Ascending aorta (tissue), 2 donors: ENCODE measurements at places on chromosomes 12 and 14. TPM values are rescaled to one million over a fixed set of nuclear protein-coding genes. Genes with fewer than 3 reads are reported as not detected.

- DNase-seq, result peak; percentile 33
- peak overlapping the region; percentile 56 for H3K27ac ChIP-seq
- no peaks in the 10 kb centered on the region for H3K36me3 ChIP-seq
- H3K27me3 ChIP-seq, result no peaks in the 10 kb centered on the region
- peaks cover 5% of the 10 kb centered on the region for H3K4me1 ChIP-seq
Measured at GRCh38 chr12:65881965-65882413, 57.7 kb downstream of the HMGA2 start.

The GLT8D2 gene
- 72.3 TPM for total RNA-seq

GRCh38 chr12:131910302-131911027, 16.0 kb downstream of the ULK1 start:
- DNase-seq, result no peak
- no peak overlapping the region for H3K4me3 ChIP-seq
- H3K27me3 ChIP-seq, result no peaks in the 10 kb centered on the region
- H3K4me1 ChIP-seq, result peaks cover 4% of the 10 kb centered on the region
- peaks cover 88% of the 10 kb centered on the region for H3K36me3 ChIP-seq
- H3K27ac ChIP-seq, result no peak overlapping the region

The RFLNA gene
- total RNA-seq, result not detected

The ZDHHC17 gene
- total RNA-seq, result 24.3 TPM

The PTCSC3 gene
- total RNA-seq, result not detected

DNA sequence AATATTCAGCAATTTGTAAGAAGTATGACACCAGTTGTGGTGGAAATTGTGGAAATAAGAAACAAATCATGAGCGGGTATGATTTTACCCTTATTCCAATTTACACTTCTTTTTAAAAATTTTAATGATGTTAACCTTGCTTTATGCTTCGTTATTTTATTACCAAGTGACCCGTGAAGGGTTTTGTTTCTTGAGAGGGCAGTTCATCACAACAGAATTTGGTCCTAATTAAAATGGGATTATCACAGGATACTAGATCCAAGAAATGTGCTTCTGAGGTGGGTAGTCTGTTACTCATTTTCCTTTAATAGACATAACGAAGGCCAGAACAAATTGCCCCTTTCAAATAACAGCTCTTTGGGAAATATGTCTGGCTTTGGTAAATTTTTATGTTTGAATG, 25.5 kb upstream of the RASSF8 start:
- H3K27me3 ChIP-seq, result no peaks in the 10 kb centered on the region
- no peaks in the 10 kb centered on the region for H3K36me3 ChIP-seq
- no peaks in the 10 kb centered on the region for H3K4me1 ChIP-seq
- H3K4me3 ChIP-seq, result no peak overlapping the region
- no peak for DNase-seq

The RPL41 gene
- total RNA-seq, result 1,819 TPM

DNA sequence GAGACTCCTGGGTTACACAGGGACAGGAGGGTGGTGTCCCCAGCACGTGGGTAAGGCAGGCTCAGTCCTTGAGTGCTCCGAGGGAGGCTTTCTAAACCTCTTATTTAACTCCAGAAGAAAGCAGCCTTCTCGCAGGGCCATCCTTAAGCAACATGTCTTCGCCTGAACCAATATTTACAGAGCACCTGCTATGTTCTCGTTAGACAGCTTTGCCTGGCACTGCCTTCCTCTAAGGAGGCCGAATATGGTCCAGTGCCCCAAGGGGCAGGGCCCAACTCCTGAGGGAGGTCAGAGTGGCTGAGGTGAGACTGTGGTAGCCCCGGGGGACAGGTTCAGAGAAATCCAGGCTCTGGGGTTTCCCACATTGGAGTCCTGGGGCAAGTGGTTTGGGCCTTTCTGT, 2.1 kb upstream of the SCARB1 start:
- DNase-seq, result no peak
- H3K4me1 ChIP-seq, result no peaks in the 10 kb centered on the region
- H3K4me3 ChIP-seq, result no peak overlapping the region

The GPRC5D gene
- total RNA-seq, result not detected

The CFAP251 gene
- 0.75 TPM for total RNA-seq

The LLPH gene
- 0.21 TPM for total RNA-seq

The IL26 gene
- not detected for total RNA-seq

The TBX3 gene
- 20.0 TPM for total RNA-seq

DNA sequence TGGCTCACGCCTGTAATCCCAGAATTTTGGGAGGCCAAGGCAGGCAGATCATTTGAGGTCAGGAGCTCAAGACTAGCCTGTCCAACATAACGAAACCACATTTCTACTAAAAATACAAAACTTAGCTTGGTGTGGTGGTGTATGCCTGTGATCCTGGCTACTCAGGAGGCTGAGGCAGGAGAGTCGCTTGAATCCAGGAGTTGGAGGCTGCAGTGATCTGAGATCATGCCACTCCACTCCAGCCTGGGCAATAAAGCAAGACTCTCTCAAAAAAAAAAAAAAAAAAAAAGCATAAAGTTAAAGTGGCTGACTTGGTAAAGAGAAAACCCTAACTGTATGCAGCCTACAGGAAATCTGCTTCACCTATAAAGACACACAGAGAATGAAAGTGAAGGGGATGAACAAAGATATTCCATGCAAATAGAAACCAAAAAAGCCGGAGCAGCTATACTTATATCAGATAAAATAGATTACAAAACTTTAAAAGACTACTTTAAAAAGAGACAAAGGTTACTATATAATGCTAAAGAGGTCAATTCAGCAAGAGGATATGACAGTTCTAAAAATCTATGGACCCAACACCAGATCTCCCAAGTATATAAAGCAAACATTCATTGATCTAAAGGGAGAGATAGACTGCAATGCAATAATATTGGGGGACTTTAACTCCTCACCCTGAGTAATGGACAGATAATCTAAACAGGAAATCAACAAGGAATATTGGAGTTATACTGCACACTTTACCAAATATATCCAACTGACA, 4.1 kb downstream of the CLEC2B start:
- no peaks in the 10 kb centered on the region for H3K4me1 ChIP-seq
- DNase-seq, result no peak
- H3K27ac ChIP-seq, result no peak overlapping the region
- H3K4me3 ChIP-seq, result no peak overlapping the region

DNA sequence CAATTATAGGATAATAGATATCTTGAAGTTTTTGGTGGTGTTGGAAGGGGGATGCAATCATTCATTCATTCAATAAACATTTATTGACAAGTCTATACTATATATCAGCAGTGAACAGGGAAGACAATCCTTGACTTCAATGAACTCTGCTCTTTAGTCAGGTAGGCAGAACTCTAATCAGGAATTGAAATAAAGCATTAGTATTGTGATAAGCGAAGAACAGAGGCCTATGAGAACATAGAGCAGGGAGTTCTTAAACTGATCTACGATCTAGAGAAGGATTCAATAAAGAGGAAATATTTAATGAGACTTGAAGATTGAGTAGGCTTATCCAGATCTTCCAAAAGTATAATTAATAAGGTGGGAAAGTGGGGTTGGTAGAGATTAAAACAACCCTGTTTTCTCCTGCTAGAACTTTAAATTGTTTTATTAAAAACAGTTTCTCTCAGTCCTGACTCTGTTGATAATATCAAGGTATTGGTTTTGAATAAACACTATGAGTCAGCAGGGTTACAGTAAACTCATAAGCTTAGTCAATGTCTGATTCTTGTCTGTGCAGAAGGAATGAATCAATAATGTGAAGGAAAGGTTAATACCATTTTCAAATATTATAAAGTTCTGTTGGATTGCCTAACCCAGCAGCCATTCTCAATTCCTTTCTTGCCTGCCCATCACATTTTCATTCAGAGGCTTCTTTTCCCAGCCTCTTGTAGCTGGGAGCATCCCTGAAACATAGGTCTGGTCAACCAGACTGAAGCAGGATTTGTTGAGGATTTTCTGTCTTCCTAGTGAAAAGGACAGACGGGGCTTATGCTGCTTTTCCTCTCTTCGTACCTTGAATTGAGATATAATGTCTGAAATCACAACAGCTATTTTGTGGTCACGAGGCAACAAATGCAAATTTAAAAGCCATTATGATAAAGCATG, 38.9 kb upstream of the KTN1 start:
- no peak for DNase-seq
- no peak overlapping the region for H3K4me3 ChIP-seq
- H3K4me1 ChIP-seq, result no peaks in the 10 kb centered on the region
- H3K36me3 ChIP-seq, result no peaks in the 10 kb centered on the region

DNA sequence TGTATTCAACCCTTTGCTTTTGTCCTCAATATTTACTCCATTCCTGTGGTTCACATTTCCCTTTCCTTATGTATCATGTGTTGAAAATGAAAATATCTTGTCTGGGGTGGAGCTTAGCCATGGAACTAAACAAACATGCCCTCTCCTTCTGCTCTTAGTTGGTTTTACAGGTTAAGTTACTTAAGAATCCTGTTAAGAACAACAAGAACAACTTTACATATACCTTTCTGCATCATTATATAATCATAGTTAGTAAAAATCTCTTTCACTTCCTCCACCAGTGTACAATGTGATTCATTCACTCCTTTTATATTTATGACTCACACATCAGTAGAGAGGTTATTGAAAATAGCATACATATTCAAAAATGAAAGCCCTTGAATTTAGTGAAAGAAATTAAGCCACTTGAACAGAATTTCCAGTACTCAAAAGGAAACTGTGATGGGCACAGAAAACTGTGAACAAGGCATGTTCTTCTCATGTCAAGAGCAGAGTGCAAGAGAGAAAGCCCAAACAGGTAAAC, 307.7 kb downstream of the CCDC91 start:
- no peak overlapping the region for H3K4me3 ChIP-seq
- H3K27me3 ChIP-seq, result no peaks in the 10 kb centered on the region
- DNase-seq, result no peak
- H3K36me3 ChIP-seq, result no peaks in the 10 kb centered on the region
- H3K4me1 ChIP-seq, result no peaks in the 10 kb centered on the region
- H3K27ac ChIP-seq, result no peak overlapping the region

The TRIM9 gene
- total RNA-seq, result 4.2 TPM

The ZDHHC22 gene
- total RNA-seq, result not detected

The SLC4A8 gene
- total RNA-seq, result not detected

GRCh38 chr14:104383996-104384775, 195.4 kb upstream of the C14orf180 start:
- H3K4me1 ChIP-seq, result no peaks in the 10 kb centered on the region
- H3K27ac ChIP-seq, result no peak overlapping the region

DNA sequence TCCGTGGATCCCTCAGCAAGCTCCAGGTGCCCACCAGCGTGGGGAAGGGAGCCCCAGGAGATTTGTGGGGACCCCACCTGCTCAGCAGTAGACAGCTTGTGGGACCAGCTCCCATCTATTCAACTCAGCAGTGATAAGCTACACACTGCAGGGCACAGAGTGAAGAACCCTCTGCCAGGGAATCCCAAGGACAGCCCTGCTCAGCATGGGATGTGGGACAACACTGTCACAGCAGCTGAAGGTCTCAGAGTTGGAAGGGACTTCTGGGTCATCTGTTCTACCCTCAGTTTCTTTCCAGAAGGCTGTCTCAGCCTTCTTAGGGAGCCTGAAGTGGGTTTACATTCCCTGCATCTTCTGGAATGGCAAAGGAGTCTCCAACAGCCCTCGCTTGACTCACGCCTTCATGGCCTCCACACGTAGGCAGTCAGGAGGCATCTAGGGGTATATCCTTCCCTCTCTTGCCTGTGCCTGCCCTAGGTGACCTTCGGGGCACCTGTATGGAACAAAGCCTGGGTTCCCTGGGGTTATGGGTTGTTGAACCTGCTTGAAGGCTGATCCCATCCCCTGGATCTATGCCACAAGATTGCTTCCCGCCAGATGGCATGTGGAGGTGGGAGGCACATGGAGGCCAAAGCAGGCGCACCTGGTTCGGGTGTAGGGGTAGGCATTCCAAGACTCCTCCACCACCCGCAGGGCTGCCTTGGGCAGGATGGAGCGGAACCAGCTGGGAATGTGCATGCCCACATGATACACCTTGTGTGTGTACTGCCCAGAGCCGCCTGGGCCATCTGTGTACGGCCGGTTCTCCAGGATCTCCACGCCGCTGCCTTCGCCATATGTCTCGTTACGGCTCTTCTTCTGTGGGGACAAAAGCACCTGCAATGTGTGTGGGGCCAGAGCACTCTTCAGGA, 33.0 kb downstream of the ARL6IP4 start:
- H3K4me3 ChIP-seq, result no peak overlapping the region
- H3K27me3 ChIP-seq, result no peaks in the 10 kb centered on the region
- no peaks in the 10 kb centered on the region for H3K4me1 ChIP-seq

DNA sequence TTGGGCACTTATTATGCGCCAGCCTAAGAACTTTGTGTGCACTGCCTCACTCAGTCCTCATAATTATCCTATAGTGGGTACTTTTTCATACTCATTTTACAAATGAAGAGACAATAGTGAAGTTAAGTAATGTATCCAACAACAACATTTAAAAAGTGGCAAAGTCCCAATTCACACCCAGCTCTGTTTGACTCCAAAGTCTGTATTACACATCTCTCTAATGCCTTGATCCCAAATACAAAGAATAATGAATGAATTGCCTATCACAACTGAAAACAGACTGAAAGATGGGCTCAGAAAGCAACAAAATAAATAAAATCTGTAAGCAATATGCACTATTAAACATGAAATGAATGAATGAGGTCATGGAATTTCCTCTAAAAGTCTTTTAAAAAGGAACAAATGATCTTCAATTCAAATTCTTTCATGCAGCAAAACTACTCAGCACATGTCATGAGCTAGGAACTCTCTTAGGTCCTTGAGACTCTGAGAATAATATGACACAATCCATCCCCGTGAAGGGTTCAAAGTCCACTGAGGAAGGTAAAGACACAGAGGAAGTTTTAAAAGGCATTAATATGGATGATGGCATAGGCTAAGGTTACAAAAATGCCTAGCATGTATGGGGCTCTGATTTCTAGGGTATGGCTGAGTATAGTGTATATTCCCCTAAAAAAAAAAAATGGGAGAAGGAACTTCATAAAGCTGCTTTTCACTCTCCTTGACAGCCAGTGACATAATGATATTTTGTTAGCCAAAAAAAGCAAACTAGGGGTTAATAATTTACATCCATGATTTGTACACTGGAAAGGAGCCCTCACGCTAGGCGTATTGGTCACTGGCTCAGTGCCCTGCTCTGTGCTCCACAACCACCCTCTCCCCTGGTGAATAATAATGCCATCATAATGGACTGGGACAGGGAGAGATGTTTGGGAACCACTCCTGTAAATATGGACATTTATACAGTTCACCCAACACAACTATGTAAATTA, 103.4 kb downstream of the SLC2A13 start:
- no peak overlapping the region for H3K4me3 ChIP-seq
- DNase-seq, result no peak
- no peaks in the 10 kb centered on the region for H3K27me3 ChIP-seq
- no peaks in the 10 kb centered on the region for H3K36me3 ChIP-seq
- H3K27ac ChIP-seq, result no peak overlapping the region

The KIF5A gene
- total RNA-seq, result not detected

GRCh38 chr14:100709289-100710284, 17.1 kb upstream of the DLK1 start:
- no peaks in the 10 kb centered on the region for H3K27me3 ChIP-seq
- H3K36me3 ChIP-seq, result no peaks in the 10 kb centered on the region
- DNase-seq, result no peak
- no peak overlapping the region for H3K27ac ChIP-seq
- H3K4me3 ChIP-seq, result no peak overlapping the region

The SERPINA12 gene
- not detected for total RNA-seq

GRCh38 chr12:14611640-14612203, 44.0 kb upstream of the PLBD1 start:
- H3K27me3 ChIP-seq, result no peaks in the 10 kb centered on the region
- H3K4me1 ChIP-seq, result peaks cover 4% of the 10 kb centered on the region
- H3K27ac ChIP-seq, result no peak overlapping the region
- no peak overlapping the region for H3K4me3 ChIP-seq
- no peak for DNase-seq
